ENCODE measurements at places on chromosomes 12 and 14. TPM values are rescaled to one million over a fixed set of nuclear protein-coding genes. Genes with fewer than 3 reads are reported as not detected.

DNA sequence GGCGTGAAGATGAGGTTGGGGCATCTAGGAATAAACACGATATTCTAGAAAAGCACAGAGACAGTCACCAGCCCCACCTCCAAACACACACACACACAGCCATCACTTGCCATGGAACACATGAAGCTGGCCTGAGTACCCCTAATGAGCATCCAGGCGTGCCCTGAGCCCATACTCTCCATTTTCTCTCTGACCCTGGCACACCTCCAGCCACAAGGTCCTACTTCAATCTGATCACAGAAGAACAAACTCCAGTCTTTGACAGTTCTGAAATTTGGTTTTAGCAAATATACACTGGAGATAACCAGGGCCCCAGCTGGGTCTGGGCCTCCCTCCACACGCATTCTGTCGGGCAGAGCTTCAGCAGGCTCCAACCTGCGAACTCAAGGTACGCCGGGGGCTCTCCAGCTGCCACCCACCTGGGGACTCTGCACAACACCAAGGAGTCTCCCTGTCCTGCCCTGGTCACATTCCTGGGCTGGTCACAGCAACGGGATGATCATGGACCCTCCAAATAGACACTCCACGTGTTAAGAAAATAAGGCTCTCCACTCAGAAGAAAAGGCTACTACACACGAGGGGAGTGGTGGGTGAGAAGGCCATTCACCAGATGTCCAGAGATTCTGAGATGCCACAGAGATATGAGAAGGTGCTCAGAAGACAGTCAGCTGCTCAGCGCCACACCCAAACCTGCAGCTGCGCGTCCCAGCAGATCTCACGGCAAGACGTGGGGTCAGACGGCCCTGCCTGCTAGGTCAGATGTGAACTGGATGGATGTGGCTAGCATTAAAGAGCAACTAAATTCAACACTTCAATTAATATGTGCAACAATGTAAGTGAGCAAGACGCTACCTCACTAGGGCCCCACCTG is 57.0 kb upstream of the PNMA1 start:
- DNase-seq: no peak

GRCh38 chr14:104705340-104706047 is 16.1 kb downstream of the INF2 start:
- DNase-seq: no peak

DNA sequence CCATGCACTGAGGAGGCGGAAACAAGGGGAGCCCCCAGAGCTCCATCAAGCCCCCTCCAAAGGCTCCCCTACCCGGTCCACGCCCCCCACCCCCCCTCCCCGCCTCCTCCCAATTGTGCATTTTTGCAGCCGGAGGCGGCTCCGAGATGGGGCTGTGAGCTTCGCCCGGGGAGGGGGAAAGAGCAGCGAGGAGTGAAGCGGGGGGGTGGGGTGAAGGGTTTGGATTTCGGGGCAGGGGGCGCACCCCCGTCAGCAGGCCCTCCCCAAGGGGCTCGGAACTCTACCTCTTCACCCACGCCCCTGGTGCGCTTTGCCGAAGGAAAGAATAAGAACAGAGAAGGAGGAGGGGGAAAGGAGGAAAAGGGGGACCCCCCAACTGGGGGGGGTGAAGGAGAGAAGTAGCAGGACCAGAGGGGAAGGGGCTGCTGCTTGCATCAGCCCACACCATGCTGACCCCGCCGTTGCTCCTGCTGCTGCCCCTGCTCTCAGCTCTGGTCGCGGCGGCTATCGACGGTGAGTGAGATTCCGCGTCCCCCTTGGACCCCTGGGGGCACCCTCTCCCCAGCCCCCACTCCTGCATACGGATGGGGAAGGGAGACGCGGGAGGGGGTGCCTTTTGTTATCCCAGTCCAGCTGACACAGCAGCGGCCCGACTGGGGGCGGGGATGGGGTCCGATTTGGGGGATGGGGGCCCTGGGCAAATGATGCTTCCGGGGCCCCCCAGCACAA is 400 bp downstream of the LRP1 start:
- DNase-seq: no peak

- no peak for DNase-seq
Measured at GRCh38 chr12:82862069-82862841, 175.5 kb downstream of the TMTC2 start.

- DNase-seq: no peak
Measured at GRCh38 chr12:93846936-93847516, 169.9 kb downstream of the CRADD start.

DNA sequence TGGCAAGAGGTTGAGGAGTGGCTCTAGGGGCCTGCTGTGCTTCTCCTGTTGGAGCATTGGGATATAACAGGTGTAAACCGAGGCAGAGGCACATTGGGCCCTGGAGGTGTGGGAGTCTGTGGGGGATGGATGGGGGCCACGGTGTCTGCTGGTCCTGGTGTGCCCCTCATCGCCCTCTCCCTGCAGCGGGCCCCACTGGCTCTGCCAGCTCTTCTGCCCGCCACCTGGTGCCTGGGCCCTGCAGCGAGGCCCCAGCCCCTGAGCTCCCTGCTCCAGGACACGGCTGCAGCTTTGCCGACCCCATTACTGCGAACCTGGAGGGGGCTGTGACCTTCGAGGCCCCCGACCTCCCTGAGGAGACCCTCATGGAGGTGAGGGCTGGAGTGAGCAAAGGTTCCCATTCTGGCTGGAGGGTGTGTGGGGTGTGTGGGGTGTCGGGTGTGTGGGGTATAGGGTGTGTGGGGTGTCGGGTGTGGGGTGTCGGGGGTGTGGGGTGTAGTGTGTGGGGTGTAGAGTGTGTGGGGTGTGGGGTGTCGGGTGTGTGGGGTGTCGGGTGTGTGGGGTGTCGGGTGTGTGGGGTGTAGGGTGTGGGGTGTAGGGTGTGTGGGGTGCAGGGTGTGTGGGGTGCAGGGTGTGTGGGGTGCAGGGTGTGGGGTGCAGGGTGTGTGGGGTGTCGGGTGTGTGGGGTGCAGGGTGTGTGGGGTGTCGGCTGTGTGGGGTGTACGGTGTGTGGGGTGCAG is 10.6 kb upstream of the PUS1 start:
- no peak for DNase-seq

DNA sequence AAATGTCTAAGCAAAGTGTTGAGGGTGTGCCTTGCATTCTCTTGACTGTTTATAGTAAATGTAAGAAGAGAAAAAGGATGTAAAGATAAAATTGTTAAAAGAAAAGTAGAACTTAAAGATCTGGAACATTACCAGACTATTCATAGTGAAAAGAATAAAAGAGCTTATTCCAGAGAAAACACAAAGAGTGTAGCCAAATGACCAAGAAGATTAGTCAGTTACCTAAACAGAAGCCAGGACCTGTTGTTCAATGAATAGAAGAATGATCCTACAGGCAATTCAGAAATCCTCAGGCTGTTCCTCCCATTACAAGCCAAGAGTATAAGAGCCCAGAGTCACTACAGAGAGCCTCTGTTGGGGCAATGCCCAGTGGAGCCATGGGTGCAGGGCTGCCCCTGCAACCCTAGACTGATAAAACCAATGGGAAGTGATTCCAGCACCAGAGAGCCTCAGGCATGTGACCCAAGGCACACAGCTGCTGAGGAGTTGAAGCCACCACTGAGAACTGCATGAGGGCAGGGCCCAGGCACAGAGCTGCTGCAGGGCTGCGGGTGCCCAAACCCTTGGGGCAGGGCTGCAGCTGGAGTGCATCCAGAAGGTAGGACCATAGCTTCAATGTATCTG is 91.1 kb upstream of the SLC38A4 start:
- no peak for DNase-seq

GRCh38 chr12:30364822-30365221 is 330.8 kb downstream of the IPO8 start:
- no peak for DNase-seq

Gene HOXC10
- polyA plus RNA-seq: not detected

Gene TAS2R20
- polyA plus RNA-seq: 0.09 TPM

Gene BIN2
- 42.7 TPM for polyA plus RNA-seq

Data from GM12878 (cell line).